Posterior vena cava (tissue), 2 donors: ENCODE measurements at places on chromosomes 1 and 21. TPM values are rescaled to one million over a fixed set of nuclear protein-coding genes. Genes with fewer than 3 reads are reported as not detected.
A peak's percentile ranks its signal among the peaks of the same experiment; 100 is the strongest.

The ZMYND12 gene
- total RNA-seq = not detected

The KIF1B gene
- total RNA-seq = 79.4 TPM

The KCNJ9 gene
- not detected for total RNA-seq

The ABCA4 gene
- total RNA-seq = 0.33 TPM

The HCRTR1 gene
- not detected for total RNA-seq

The RUNX3 gene
- total RNA-seq = 5.0 TPM

The CRNN gene
- total RNA-seq = not detected

The CAPZB gene
- total RNA-seq = 255 TPM

The PYHIN1 gene
- 1.6 TPM for total RNA-seq

The ADAMTS1 gene
- total RNA-seq = 216 TPM

The PCSK9 gene
- 0.32 TPM for total RNA-seq

DNA sequence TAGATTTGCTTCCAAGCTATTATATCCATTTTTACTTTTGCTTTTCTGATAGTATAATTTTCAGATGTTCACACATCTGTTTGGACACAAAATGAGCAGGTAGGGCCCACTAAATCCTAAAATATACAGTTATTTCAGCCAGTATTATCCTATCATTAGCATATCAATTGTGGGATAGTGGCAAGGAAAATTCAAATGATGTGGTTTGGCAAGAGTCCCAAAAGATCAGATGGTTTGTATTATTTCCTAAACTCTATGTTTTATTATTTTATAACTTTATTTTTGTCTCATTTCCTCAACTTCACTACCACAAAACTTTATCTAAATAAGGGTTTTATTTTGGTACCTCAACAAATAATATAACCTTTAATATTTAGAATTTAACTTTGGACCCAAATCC is 1659.6 kb downstream of the NCAM2 start:
- DNase-seq = no peak

GRCh38 chr21:40318371-40318770 is 451.1 kb downstream of the PCP4 start:
- no peak for DNase-seq

DNA sequence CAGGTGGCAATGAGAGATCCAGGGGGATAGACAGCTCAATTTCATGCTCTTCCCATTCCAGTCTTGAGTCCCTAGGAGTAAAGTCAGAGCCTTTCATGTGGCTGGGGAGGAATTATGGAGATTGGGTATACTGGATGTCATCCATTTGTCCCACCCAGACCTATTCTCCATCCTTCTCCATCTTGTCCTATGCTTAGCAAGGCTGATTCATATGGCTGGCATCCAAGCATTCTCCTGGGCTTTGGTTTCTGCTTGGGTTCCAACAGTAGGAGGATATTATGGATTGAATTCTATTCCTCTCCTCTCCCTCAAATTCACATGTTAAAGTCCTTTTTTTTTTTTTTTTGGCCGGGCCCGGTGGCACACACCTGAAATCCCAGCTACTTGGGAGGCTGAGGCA is 3.8 kb upstream of the CDC20 start:
- no peak for DNase-seq

DNA sequence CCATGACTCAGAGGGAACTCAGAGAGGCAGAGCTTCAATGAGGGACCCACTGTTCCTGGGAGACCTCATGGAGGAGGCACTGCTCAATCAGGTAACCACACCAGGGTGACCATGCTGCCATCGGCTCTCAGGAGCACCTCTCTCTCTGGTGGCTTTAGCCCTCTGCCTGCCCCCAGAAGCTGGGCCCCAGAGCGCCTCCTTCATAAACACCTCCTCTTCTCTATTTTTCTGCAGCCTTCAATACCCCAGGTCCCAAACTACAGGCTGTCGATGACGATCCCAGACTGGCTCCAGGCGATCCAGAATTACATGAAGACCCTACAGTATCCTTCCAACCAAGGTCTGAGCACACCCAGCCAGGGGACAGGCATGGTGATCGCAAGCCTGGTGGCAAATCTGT is 10.6 kb downstream of the VASH2 start:
- DNase-seq = peak; percentile 57

- no peak for DNase-seq
These were observed 61.1 kb downstream of the UCK2 start for GRCh38 chr1:165888552-165888920.

GRCh38 chr1:211577277-211577818 is 1.6 kb downstream of the SLC30A1 start:
- DNase-seq = no peak

- no peak for DNase-seq
These were observed 77.5 kb downstream of the PHTF1 start for GRCh38 chr1:113681596-113682337.

GRCh38 chr21:34728479-34728878 is 59.7 kb downstream of the CLIC6 start:
- DNase-seq = no peak

DNA sequence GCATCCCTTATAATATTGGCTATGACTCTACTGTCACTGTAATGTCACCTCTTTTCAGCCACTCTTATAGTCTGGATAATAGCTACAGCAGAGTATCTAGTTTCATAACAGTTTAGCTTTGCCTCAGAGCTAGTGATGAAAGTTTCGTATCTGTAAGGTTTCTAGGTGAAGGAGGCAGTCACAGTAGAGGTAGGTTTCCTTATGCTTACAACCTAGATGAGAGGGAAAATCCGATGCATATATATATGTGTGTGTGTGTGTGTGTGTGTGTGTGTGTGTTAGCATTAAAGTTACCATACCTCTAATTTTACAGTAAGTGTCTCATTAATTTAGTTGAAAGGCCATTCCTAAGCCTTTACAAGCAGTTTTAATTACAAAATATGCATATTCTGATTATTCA is 2.2 kb upstream of the TOR1AIP2 start:
- DNase-seq = no peak

DNA sequence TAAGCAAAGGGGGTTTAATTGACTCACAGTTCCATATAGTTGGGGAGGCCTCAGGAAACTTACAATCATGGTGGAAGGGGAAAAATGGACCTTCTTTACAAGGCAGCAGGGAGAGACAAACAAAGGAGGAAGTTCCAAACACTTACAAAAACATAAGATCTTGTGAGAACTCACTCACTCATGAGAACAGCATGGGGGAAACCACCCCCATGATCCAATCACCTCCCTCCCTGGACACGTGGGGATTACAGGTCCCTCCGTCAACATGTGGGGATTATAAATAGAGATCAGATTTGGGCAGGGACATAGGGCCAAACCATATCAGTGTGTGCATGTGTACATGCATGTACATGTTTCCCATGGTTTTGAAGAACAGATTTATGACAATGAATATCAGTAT is 5.5 kb upstream of the SMG7 start:
- DNase-seq = no peak

DNA sequence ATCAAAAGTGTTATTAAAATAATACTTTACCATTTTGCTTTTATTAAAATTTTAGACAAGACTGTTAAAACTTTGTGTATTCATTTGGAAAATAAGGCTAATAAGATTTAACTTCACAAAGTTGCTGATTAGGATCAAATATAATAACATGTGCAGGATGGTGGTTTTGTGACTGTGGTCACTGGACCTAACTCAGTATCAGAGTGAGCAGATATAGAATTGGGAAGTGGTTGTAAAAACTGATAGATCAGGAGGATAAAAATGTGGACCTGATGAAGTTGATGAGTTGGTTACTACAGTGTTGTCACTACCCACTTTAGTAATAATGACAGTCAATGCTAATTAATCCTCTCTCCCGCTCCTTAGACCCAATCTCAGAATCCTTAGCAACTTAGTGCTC is 186.4 kb downstream of the AKT3 start:
- DNase-seq = no peak

DNA sequence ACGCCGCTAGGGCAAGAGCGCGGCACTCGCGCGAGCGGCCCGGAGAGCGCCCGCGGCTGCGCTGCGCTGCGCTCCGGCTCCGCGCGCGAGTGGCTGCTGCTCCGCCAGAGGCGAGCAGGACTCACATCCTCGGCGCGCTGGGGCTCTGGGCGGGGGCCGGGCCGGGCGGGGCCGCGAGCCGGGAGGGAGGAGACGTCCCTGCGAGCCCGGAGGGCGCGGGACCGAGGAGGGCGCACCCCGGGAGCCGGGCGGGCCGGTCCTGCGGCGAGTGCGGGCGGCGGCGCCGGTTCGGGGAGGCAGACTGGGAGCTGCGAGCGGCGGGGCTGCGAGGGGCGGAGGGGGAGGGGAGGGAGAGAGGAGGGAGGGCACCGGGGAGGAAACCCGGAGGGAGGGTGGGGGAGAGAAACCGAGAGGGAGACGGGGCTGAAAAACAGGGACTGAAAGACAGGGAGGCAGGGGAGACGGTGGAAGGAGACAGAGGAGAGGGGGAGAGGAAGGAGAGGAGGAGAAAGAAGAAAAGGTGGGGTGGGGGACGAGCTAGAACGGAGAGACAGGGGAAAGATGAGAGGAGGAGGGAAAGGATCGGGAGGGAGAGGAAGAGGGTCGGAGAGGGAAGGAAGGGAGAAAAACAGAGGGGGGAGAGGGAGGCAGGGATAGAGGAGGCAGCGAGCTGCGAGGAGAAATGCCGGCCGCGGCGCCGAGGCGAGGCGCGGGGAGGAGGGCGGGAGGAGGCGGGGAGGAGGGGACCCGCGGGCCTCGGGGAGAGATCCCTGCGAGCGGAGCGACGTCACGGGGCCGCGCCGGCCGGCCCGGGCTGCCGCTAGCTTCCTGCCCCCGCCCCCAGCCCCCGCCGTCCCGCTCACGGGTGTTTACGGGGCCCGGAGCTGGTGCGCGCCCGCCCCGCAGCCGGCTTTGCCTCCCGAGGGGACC is at the start of gene CAMK2N1:
TSS of gene CAMK2N1 (minus strand) at position 684 of the 930 bp plus-strand sequence. CDS start 831 bp downstream, outside the sequence.
- DNase-seq = peak; percentile 89

DNA sequence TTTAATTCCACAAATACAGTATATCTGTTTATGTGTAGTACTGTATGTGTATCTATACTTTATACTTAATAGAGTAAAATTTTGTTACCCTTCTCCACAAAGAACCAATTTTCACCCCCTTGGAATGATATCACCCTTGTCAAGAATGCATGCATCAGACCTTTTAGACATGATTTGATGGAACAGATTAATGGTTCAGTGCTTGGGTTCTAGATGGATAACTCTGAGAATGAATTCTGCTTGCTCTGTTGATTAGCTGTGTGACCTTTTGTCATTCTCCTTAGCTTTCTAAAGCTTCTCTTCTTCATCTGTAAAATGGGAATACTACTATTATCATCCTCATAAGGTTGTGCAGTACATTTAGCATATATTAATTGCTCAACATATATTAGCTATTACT is 105.1 kb downstream of the NEK7 start:
- no peak for DNase-seq

DNA sequence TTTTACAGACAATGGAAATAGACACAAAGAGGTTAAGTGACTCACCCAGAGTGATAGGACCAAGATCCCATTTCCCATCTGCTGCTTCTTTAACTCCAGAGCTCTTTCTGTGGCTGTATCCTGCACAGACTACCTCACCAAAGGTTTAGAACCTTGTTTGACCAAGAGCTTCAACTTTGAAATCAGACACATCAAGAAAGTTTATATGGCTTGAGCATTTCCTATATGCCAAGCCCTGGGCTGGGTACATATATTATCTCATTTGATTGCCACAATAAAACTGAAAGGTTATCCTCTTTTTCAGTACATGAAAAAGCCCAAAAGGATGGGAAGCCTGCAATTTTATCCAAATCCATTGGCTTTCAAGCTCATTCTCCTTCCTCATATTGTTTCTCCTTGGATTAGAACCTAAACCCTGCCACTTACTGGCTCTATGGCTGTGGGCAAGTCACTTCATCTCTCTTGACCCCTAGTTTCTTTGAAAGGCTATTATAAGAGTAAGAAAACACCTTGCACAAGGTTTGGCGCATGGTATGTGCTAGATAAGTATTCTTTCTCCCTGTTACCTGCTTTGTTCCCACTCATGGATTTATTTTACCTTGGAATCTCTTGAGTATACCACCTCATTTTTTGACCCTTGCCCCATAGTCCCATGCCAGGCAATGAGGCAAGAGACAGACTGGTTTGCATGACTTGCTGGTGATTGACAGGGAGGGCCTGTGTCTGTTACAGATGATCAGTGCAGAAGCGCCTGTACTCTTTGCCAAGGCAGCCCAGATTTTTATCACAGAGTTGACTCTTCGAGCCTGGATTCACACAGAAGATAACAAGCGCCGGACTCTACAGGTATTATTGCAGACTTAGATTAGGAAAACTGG is 34.5 kb upstream of the KCNQ4 start:
- no peak for DNase-seq

GRCh38 chr1:15574741-15575140 is 10.1 kb downstream of the AGMAT start:
- DNase-seq = no peak

DNA sequence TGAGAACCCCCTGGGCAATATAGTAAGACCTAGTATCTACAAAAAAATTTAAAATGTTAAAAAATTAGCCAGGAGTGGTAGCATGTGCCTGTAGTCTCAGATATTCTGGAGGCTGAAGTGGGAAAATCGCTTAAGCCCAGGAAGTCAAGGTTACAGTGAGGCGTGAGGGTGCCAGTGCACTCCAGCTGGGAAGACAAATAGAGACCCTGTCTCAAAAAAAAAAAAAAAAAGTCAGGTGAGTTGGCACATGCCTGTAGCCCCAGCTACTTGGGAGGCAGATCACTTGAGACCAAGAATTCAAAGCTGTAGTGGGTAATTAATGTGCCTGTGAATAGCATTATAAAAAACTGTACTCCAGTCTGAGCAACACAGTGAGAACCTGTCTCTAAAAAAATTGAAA is 4.6 kb downstream of the BECN2 start:
- no peak for DNase-seq

- DNase-seq = peak; percentile 83
These were observed 2.7 kb downstream of the TMEM200B start for GRCh38 chr1:29120947-29121485.

DNA sequence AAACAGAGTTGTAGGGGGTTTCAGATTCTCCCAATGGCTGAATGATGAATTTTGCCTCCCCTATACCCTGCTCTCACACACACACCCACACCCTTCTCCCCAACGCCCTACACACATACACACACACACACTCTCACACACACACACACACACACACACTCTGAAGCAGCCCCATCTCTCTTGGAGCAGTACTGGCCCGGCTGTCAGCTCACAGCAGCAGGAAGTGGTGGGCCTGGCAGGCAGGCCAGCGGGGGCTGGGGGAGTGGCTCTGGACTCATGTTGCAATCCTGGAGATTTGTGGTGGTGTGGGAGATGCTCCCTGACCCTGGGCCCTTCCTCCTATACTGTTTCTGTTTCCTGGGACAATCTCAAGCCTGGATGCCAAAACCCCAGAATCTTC is 2.2 kb downstream of the IKBKE start:
- no peak for DNase-seq
